ENCODE measurements at places on chromosomes 7 and 10.
A peak's percentile ranks its signal among the peaks of the same experiment; 100 is the strongest.

DNA sequence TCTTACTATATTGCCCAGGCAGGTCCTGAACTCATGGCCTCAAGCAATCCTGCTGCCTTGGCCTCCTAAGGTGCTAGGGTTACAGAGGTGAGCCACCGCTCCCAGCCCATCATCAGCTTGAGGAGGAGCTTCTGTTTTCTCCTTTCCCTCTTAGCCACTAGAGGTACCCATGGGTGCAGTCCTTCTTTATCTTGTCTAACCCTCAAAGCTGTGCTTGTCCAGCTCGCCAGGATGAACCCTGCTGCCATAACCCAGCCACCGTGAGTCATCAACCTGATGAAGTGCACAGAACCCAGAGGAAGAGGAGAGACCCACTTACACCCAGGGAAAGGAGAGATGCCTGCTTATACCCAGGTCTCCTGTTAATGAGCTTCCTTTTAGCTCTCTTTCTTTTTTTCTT is 133.4 kb downstream of the CUL2 start:
- no peak for DNase-seq

DNA sequence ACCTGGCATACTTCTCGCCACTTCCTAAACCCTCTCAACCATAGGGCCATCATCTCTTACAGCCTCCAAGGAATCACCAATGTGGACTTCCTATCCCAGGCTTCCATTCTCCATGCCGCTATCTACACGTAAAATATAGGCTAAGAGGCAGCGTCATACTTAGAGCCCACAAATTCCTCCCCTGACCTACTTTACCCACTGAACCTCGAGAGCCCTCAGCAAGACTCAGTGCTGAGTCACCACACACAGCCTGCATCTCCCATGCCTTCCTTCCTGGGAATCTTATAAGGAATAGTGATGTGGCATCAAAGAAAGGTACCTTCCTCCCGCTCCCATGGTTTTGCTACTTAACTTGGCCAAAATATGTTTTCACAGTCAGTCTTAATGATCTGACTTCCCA is 435.6 kb upstream of the NFE2L3 start:
- DNase-seq: no peak

- no peak for DNase-seq
Measured at GRCh38 chr7:122942059-122942458, 53.4 kb downstream of the TAS2R16 start.

GRCh38 chr10:78547397-78547796 is 513.7 kb downstream of the RPS24 start:
- DNase-seq: no peak

- DNase-seq: no peak
Measured at GRCh38 chr10:650886-651615, 38.4 kb downstream of the DIP2C start.

- no peak for DNase-seq
Measured at GRCh38 chr7:38568497-38568896, 62.7 kb downstream of the AMPH start.

GRCh38 chr10:108014902-108015177 is 850.3 kb upstream of the SORCS1 start:
- DNase-seq: no peak

GRCh38 chr10:24299578-24300260 is 90.8 kb downstream of the KIAA1217 start:
- DNase-seq: no peak

DNA sequence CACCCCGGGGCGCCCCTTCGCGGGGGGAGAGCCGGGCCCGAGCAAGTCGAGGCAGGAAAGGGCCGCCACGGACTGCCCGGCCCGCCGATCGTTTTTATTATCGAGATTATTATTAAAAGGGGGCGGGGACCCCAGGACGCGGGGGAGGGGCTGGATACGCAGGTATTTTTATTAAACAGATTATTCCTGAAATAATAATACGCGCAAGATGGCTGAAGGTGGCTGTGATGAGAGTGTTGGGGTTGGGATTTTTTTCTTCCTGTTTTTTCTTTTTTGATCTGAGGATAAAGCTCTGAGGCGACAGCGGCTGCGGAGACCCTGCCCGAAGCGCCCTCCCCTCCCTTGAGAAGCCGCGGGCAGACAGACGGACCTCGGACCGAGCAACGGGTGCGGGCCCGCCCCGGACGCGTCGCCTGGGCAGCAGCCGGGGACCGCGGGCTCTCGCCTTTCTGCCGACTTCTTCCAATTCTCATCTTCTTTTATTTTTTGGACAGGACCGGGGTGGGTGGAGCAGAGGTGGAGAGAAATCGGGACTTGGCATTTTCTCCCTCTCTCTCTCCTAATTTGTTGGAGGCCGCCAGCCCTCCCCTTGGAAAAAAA is 1.4 kb upstream of the TRIM8 start:
- no peak for DNase-seq

GRCh38 chr7:137882261-137882668 is 35.5 kb upstream of the DGKI start:
- DNase-seq: peak; percentile 61

DNA sequence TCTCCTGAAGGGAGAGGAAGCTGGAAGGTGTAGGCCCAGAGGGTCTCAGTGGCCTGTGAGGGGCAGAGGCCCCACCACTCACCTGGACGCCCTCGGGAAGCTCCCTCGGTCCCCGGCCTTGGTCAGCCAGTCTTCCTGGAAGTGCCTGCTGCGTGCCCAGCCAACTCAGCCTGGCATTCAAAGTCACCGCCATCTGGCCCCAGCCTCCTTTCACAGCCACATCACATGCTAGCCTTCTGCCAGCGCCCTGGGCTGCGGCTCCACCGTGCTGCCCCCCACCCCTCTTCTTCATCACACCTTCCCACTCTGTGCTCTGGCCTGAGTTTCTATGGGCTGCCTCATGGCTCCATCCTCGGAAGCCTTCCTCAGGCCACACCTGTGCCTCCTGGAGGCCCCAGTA is 98.0 kb downstream of the ZMIZ1 start:
- no peak for DNase-seq

GRCh38 chr10:58189269-58189668 is 78.4 kb downstream of the IPMK start:
- no peak for DNase-seq

- DNase-seq: no peak
Measured at GRCh38 chr7:102896585-102896984, 16.2 kb upstream of the LRRC17 start.

DNA sequence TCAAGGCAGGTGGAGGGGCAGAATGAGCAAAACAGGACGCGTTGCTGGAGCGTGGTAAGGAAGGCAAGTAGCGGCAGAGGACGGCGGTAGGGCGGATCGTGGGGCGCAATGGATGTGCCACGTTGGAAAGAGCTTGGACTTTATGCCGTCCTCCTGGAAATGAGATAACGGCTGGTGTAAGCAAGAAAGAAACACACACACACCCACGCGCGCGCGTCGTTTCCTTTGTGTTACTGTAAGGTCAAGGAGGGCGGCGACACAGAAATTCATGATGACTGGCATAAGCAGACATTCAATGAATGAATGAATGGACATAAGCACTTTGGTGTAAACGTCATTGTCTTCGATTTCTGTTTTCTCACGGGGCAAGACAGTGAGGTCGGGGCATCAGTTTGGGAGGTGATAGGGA is 683 bp upstream of the ENTPD7 start:
- DNase-seq: no peak

DNA sequence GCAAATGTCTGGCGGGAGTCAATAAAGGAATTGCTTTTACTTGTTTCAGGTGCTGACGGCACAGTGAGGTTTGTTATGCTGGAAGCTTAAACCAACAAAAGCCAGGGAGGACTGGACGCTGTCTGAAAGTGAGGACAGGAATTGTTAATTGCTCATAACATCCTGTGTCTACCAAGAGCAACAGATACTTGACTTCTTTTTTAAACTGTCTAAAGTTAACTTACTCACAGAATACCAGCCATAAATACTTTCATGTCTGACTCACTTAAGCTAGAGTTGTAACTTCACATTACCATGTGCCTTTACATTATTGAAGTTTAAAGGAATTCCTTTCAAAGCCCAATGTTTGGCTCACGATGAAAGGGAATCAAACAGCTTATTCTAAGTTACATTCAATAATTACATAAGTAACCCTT is 252.7 kb upstream of the SHH start:
- peak; percentile 48 for DNase-seq

DNA sequence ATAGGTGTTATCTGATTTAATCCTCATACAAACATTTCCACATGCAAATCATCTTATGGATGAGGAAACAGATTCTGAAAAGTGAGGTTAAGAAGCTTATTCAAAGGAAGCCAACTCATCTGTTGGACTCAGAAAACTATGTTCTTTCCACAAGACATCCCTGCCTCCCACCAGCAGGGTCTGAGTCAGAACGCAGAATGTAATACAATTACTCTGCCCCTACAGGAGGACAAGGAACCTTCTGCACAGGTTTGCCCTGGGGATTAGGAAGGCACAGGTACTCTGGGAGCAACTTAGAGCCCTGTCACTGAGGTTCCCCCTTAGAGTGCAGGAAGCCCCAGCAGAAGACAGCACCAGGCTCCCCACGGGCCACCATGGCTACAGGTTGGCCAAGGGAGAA is 255.7 kb downstream of the TNS3 start:
- DNase-seq: no peak

DNA sequence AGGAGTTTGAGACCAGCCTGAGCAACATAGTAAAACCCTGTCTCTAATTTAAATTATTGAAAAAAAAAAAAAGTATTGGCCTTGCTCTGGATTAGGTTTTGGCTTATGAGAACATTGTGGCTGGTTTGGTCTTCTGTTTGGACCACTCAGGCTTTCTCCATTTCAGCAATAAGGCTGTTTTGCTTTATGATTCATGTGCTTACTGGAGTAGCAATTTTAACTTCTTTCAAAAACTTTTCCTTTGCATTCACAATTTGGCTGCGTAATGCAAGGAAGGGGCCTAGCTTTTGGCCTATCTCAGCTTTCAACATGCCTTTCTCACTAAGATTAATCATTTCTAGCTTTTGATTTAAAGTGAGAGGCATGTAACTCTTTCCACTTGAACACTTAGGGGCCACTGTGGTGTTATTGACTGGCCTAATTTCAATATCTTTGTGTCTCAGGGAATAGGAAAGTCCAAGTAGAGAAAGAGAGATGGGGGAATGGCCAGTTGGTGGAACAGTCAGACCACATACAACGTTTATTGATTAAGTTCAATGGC is 38.0 kb upstream of the SRPK2 start:
- DNase-seq: no peak

DNA sequence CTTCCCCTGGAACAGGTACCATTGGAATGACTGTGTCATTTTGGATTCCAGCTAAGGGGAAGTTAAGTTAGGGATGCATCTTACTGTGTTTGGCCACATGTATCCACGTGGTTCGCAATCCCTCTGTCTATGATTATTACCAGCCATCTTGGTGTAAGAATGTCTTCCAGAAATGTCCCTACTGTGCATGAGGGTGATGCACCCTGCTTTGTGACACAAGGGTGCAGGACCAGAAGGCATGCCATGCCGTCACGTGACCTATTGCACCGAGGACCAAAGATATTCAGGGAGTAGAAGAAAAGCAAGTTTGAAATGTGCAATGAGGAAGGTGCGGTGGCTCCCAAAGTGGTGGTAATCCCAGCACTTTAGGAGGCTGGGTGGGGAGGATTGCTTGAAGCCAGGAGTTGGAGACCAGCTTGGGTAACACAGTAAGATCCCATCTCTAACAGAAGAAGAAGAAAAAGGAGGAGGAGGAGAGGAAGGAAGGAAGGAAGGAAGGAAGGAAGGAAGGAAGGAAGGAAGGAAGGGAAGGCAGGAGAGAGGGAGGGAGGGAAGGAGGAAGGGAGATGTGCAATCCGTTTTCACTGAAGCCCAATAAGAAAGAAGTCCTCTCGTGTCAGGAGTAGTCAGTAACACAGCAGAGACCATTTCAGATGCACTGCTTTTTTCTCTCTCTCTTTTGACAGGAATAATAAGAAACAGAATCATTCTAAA is 42.5 kb upstream of the USP6NL start:
- no peak for DNase-seq

DNA sequence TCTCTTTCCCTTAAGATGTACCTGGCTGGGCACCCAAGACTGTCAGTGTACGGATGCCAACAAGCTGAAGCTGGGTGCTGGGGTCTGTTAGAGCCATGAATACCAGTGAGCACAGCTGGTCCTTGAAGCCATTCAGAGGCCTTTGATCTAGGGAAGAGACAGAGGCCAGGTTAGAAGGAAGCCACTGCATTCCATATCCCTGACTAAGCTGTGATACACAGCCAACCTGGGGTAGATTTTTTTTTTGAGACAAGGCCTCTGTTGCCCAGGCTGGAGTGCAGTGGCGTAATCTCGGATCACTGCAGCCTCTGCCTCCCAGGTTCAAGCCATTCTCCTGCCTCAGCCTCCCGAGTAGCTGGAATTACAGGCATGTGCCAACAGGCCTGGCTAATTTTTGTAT is 20.8 kb downstream of the ZDHHC16 start:
- no peak for DNase-seq

GRCh38 chr7:112986256-112987031 is 100.2 kb downstream of the GPR85 start:
- DNase-seq: no peak

- DNase-seq: peak; percentile 2
Measured at GRCh38 chr7:12211711-12212485, 804 bp downstream of the TMEM106B start.

DNA sequence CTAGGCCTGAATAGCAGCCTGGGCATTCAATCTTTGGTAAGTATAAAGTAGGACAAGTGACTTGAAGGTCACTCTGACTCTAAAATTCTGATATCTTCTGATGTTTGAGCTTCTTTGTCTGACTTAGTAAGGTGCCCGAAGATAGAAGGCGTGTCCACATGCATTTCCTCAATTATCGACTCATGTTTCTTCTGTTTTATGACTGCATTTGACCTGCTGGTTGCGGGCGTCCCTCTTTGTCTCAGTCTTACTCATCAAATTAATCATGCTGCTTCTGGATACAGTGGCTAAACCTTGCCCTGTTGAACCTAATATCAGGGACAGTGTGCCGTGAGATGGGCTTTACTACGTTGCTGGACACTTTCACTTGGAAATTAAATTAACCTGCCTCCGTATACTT is 534.1 kb downstream of the SDK1 start:
- no peak for DNase-seq

GRCh38 chr10:7365027-7365745 is 45.6 kb downstream of the SFMBT2 start:
- DNase-seq: no peak

DNA sequence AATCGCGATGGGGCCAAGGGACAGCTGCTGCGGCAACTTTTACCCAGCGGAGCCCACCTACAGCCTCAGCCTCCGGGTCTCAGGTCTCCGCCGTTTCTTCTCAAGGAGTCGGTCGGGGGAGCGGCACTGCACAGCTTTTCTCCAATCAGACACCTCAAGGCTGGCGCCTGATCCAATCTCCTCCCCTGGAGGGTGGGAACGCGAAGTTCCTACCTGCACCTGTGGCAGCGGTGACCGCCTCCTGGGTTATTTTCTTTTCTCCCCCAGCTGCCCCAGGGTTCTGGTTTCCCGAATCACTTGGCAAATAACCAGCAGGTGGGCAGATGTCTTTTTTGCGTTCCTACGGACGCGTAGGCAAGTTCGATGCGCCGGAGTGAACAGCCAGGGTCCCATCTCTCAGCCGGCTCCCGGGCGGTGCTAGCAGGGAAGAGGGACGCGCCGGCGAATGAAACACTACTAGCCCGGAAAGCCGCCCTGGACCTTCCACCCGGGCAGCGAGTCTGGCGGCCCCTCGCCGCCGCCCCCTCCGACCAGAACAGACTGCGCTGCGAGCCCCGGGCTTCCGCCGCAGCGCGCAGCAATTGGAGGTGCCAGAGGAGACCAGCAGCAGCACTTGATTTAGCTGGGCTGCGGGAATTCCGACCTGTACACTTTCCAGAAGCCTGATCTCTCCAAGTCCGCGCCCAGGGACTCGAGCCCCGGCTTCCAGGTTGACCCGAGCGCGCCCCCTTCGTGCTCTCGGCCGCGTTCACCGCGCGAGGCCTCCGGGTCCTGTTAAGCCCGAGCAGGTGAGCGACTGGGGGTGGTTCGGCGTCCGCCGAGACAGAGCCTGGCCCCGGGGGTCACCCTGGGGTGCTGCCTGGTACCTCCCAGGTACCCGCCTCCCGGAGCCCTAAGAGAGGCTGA is at the start of gene PRR15:
Gene PRR15, plus strand, starts transcription at position 246 of the 906 bp plus-strand sequence. CDS start 2,495 bp downstream, outside the sequence.
- DNase-seq: no peak
